Caco-2 (cell line): ENCODE measurements at places on chromosomes 13 and 19.
A peak's percentile ranks its signal among the peaks of the same experiment; 100 is the strongest.

- no peak for DNase-seq
Observed at GRCh38 chr13:40434516-40435397, 231.7 kb downstream of the FOXO1 start.

DNA sequence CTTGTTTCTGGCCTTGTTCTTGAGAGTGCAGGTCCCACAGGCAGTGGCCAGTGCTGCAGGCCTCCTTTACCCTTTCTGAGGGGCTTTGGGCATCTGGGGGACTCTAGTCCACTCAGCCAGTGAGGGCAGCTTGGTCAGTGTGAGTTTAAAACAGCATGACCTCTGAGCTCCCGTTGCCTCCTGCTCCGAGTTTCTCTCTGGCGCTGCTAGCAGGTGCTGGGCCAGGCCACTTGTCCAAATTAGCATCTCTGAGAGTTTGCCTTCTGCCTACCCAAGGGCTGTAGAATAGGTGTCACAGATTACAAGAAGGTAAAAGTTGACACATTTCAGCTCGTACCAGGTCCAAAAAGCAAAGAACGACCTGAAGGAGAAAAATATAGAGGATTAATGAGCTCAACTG, 105.9 kb downstream of the SIPA1L3 start:
- DNase-seq, result no peak

DNA sequence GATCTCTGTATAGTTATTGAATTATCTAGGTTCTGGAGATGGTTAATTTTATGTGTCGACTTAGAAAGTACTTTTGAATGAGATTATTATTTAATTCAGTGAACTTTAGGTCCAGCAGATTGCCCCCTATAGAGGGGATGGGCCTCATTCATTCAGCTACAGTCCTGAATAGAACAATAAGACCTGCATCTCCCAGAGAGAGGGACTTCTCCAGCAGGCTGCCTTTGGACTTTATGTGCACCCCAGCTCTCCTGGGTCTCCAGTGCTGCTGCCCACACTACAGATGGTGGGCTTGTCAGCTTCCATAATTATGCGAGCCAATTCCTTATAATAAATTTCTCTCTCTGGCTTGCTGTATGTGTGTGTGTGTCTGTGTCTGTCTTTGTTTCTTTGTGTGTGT, 39.3 kb upstream of the KL start:
- no peak for DNase-seq

- DNase-seq, result no peak
Observed at GRCh38 chr13:22126433-22127021, 455.7 kb downstream of the FGF9 start.

DNA sequence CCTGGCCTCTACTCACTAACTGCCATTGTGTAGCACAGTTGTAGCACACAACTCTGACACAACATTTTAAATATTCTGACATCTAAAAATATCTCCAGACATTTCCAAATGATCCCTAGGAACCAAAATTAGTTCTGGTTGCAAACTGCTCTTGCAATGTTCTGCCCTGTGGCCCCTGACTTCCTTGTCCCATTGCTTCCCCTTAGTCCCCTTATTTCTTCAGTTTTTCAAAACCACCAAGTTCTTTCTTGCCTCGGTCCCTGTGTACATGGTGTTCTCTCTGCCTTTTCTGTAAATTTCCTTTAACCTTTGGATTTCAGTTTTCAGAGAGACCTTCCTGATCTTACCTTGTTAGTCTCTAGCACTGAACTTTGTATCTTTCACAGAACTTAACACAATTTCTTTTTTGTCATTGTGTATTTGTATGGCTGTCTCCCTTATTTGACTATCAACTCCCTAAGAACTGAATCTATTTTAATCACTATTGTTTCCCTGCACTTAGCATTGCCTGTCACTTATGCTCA, 87.6 kb upstream of the MLNR start:
- no peak for DNase-seq

DNA sequence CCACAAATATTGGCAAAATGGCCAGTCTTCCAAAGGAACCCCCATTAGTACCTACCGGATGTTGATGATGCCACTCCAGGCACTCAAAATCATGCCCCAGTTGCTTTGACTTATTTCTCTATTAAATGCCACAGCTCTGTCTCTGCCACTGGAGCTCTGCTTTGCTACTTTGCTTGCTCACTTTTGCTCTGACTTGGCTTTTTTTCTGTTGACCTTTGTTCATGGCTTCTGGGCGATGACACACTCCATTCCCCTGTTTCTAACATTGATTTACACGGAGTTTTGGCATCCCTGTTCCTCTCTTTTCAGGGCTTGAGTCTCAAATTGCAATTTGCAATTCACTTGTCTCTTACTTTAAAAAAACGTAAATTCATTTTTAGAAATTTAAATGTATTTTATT, 217.1 kb upstream of the SPRY2 start:
- peak; percentile 3 for DNase-seq

GRCh38 chr19:19610376-19611202, 7.9 kb downstream of the PBX4 start:
- DNase-seq, result no peak

GRCh38 chr13:89763005-89763404, 1584.5 kb upstream of the MIR17HG start:
- no peak for DNase-seq

- no peak for DNase-seq
Observed at GRCh38 chr13:46274094-46274698, 62.5 kb downstream of the LRRC63 start.

- DNase-seq, result no peak
Observed at GRCh38 chr13:109672545-109672944, 113.8 kb downstream of the IRS2 start.

GRCh38 chr13:48477191-48477855, 55.6 kb downstream of the RCBTB2 start:
- DNase-seq, result no peak

DNA sequence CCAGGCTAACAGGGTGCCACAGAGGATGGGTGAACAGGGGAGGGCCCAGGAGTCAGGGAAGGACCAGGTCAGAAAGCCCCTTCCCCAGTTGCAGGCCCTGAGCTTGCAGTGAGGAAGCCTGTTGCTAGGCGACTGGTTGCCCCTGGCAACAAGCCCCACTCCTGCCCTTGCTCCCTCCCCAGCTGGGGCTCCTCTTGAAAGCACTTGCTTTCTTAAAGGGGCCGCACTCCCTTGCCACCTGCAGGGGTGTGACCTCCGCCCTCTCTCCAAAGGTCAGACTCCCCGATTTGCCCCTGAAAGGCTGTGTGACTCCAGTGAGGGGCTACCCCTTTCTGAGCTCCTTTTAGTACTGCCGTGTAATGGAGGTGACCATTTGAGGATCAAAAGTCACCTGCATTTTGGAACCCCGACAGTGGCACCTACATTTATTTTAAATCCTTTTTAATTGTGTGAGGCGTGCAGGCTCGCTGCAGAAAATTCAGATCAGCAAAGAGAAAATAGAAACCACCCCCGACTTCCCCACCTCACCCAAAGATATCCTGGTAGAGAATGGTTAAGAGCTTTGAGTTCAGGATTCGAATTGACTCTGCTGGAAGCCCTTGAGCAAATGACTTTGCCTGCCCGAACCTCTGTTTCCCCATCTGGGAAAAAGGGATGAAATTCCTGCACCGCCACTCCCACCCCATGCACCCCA, 4.8 kb downstream of the FCHO1 start:
- peak; percentile 57 for DNase-seq

- DNase-seq, result no peak
Observed at GRCh38 chr13:39655041-39655568, 357 bp upstream of the COG6 start.

- no peak for DNase-seq
Observed at GRCh38 chr13:60620611-60621395, 223.8 kb downstream of the TDRD3 start.

DNA sequence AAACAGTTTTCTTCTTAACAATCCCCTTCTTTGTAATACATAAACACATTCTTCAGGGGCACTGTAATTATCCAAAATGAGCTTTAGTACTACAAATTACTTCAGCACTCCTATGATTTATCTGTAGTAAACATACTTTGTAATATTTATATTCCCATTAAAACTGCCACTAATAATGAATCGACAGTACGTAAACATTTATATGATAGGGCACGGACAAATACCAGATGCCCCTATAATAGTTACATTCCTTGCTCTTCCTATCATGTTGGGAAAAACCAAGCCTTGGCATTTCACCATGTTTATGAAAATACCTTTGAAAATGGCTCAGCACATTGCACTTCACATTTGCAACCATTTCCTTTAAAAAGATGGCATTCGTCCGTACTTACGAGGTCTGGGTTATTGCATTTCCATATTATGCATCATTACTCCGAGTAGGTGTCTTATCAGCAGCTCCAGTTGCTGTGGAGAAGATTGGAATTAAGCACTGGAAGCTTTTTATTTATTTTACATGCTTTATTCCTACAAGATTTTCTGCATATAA, 1043.4 kb downstream of the DIAPH3 start:
- no peak for DNase-seq

GRCh38 chr13:114198556-114198955, 19.5 kb downstream of the CFAP97D2 start:
- no peak for DNase-seq

GRCh38 chr13:48086272-48086671, 8.6 kb downstream of the MED4 start:
- no peak for DNase-seq

DNA sequence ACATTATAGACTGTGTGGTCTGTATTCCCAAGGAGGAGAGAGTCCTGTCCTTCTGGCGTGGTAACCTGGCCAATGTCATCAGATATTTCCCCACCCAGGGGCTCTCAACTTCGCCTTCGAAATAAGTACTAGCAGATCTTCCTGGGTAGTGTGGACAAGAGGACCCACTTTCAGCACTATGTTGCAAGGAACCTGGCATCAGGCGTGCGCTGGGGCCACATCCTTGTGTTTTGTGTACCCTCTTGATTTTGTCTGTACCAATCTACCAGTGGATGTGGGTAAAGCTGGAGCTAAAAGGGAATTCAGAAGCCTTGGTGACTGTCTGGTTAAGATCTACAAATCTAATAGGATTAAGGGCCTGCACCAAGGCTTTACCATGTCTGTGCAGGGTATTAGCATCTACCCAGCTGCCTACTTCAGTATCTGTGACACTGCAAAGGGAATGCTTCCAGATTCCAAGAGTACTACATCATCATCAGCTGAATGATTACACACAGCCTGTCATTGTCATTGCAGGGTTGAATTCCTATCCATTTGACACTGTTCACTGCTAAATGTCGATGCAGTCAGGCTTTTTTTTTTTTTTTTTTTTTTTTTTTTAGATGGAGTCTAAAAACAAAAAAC, 148.0 kb downstream of the PRR20E start:
- no peak for DNase-seq

GRCh38 chr19:58350871-58351557, 2.3 kb downstream of the A1BG start:
- DNase-seq, result no peak
